T47D (cell line): ENCODE measurements at places on chromosomes 7 and 10.

GRCh38 chr10:113992471-113993011 lies 51.1 kb upstream of the ADRB1 start:
- DNase-seq = no peak

- DNase-seq = no peak
These were observed 2.0 kb downstream of the SRGN start for GRCh38 chr10:69089638-69090599.

DNA sequence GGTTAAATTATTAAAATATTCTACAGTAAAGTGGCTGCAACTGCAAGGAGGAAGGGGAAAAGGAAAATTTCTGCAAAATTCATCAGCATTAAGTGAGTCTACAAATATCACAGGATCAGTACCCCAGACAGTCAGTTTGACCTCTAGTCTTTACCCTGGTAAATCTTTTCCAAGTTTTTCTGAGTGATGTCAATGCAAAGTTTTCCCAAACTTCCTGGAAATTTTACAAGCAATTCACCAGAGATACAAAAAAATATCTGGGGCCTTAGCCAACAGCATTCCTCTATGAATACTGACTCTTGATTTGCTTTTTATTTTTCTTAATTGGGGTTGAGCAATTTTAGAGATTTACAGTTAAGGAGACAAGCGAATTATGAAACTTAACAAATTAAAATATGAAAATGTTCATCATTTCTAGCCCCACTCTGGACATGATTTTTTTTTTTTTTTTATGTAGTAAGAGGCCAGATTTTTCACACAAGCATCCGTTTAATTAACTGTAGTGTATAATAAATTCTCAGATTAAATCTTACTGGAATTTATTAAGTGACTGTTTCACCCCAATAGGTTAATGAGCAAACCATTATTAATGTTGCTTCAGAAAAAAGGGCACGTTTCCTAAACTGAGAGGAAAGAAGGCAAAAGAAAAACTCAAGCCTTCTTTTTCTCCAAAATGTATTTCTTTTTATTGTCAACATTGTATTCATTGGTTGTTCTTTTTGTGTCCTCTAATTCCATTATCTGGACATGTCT lies 539.5 kb upstream of the FZD8 start:
- DNase-seq = no peak

- no peak for DNase-seq
These were observed 68.8 kb upstream of the MYO3A start for GRCh38 chr10:25865267-25865666.

- no peak for DNase-seq
These were observed 522.9 kb downstream of the REEP3 start for GRCh38 chr10:64044098-64044497.

DNA sequence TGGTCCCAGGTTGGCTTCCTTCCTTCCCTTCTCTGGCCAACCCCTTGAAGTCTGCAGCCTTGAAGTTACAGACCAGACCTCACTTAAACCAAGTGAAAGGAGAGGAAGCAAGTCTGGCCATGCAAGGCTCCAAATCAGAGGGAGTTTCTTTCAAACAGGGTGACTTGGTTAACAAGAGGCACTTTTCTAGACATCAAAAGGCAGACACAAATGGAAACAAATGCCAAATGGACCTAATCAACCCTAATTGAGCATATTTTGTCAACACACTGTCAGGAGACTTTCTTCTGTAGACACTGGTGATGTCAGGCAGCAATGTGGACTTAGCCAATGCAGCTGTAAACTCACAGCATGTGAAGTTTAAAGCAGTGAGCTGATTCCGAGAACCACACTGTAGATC lies 282.7 kb upstream of the FZD8 start:
- DNase-seq = no peak

DNA sequence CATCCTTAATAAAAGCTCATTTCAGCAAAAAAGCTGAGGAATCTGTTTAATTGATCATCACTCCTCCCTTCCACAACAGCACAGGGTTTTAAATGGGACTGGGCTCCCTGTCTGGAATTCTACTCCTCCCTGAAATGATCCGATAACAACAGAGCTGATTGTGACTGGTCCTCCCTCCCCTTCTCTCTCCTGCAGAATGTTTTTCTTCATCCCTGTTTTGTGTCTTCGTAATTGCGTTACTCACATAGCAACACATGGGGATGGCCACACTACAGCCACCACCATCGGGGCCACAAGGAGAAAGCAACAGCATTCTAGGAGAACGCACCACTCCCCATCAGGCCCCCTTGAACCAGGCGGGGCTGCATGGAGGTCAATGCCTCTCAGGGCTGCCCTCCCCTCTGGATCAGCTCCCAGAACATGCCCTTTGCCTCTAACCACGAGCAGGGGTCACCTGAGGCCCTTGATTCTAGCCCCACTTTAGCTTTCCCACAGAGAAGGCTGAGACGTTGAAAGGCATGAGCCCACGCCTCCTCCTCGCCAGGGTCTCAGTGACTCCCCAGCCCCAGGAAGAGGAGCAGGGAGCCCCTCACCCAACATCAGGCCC lies 152.6 kb downstream of the PLXNA4 start:
- DNase-seq = no peak

GRCh38 chr7:24727154-24728120 lies 29.8 kb downstream of the GSDME start:
- no peak for DNase-seq

DNA sequence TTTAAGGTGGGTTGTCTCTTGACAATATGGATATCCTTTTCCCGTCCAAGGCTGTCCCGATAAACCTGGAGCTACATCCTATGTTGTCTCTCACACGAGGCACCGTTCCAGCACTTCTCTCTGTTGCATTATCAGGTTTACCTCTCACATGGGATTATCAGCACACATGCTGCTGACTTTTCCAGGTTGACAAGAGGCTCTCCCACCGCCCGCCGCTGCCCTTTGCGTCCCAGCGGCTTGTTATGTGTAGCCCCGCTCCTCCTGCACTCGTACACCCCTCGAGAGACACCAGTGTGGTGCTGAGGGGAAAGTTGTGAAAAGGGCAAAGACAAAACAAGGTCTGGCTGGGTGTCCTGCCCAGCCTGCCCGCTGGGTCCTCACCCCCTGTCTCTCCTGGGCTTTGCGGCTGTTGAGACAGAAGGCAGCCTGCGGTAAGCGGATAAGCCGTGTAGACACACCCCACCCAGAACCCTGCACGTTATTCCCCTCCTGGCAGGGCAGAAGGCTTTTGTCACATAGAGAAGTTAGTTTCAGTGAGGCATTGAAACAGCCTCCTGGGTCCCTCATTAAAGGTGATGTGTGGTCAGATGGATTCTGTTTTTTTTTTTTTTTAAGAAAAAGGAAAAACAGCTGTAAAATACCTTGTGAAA lies 38.7 kb downstream of the UBE3C start:
- no peak for DNase-seq

DNA sequence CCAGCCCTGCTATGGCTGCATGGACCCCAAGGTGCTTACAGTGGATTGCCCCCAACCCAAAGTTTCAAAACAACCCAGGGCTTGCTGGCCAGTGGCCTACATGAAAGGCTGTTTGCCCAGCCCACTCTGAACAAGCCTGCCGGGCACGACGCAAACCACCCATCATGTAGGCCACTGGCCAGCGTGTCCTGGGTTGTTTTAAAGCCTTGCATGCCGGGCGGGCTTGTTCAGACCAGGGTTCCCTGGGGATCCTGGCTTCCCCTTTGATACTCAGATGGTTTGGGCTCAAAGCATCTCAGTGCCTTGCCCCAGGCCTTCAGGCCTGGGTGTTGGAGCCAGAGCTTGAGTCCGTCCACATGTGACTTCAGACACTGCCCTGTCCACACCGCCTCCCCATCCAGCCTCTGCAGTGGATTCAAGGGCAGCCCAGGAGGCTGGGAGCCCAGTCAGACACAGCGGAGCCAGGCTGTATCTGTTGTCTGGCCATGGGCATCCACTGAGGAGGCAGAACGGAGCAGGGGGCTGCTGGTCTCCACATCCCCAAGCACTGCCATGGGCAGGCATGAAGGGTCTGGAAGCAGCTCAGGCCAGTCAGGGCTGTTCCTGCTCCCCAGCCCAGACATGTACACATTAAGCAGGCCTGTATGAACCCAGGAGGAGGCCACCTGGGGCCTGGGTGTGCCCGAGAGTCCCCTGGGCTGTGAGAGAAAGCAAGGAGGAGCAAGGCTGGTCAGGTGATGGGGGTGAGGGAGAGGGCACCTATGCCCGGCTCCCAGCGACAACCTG lies 4.0 kb upstream of the ADIRF start:
- DNase-seq = no peak

DNA sequence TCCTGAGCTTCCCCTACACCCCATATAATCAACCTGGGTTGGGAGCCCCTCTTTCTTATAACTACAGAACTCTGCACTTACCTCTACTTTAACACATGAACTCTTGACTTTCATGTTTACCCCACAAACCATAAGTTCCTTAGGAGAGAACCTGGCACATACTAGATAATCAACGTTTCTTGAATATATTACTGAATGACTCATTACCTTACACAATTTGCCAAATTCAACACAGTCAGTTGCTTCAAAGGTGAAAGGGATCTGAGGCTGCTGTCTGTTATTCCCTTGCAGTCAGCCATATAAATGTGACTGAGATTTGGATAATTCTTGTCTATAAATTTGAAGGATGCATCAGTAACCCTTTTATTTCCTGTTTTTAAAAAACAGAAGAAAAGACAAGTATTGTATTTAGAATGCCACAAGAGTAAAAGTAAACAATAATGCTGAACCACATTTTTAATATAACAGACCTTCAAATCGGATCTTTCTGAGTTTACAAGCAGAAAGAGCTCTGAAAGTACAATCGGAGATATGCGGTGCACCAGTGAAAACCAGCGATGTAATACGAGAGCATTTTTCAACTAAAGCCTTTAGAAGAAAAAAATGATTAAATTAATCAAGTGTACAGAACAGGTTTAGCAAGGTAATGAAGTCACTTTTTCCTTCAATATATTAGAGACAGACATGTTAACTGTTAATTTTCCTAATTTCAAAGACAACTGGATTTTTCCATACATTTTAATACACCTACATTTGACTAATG lies 29.5 kb upstream of the LRRC17 start:
- DNase-seq = no peak

DNA sequence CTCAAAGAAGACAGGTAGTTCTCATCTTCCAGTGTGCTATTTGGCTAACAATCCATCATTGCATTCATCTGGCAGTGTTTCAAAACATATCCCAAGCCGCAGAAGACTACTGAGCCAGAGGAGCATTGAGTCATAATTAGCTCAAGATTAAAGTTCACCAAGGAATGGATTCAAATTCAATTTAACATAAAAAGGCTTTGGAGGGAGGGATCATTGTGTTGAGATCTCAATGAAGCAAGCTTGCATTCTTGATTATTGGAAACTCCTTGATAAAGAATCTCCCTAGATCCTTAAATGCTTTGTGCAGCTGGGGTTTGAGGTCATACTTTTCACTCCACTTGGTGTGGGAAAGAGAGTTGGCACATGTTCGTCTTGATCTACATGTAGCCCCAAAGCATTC lies 142.8 kb upstream of the SEMA3A start:
- DNase-seq = no peak

DNA sequence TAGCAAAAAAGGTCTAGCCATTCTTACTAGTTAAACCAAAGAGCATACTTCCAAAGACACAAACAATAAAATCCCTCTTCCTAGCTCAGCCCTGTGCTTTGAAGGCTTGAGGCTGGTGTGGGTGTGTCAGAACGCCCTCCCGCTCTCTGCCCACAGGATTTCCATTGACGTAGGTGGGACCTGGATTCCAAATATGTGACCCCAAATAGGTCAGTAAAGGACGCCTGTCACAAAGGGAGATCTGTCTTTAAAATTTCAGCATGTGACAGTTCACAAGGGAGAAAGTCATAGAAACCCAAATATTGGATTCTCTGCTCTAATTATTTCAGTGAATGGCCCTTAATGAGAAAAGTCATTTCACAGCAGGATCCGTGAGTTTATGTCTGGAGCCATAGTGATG lies 39.9 kb upstream of the LYZL1 start:
- no peak for DNase-seq

- no peak for DNase-seq
These were observed 33.5 kb downstream of the SVOPL start for GRCh38 chr7:138667535-138668228.

GRCh38 chr10:114565066-114565465 lies 93.0 kb downstream of the ABLIM1 start:
- no peak for DNase-seq
